ENCODE measurements at places on chromosomes 12 and 14.
A peak's percentile ranks its signal among the peaks of the same experiment; 100 is the strongest.

DNA sequence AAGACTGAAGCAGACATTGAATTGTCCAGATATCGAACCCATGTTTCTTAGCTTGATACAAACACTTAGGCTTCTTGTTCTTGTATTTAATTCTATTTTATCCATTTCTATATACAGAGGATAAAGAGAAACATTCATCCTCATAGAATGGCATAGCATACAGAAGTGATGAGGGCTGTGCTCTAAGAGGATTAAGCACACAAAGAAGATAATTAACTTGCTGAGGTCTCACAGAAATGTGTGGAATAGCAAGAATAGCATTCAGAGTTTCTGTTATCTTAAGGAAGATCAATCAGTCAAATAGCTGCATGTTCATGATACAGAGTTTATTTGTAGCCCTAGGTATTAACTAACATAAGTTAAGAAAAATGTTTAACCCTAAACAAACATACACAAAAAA lies 27.3 kb upstream of the STRAP start:
- DNase-seq = no peak

DNA sequence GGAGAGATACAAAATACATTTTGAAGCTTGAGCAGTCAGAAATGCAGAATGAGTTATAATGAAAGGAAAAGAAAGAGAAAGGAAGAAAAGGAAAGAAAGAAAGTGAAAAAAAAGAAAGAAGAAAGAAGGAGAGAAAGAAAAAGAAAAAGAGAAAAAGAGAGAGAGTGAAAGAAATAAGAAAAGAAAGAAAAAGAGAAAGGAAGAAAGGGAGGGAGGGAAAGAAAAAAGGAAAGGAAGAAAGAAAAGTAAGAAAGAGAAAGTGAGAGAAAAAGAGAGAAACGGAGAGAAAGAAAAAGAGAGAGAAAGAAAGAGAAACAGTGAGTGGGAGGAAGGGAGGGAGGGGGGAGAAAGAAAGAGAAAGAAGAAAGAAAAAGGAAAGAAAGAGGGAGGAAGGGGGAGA lies 549.9 kb downstream of the GALC start:
- DNase-seq = no peak

DNA sequence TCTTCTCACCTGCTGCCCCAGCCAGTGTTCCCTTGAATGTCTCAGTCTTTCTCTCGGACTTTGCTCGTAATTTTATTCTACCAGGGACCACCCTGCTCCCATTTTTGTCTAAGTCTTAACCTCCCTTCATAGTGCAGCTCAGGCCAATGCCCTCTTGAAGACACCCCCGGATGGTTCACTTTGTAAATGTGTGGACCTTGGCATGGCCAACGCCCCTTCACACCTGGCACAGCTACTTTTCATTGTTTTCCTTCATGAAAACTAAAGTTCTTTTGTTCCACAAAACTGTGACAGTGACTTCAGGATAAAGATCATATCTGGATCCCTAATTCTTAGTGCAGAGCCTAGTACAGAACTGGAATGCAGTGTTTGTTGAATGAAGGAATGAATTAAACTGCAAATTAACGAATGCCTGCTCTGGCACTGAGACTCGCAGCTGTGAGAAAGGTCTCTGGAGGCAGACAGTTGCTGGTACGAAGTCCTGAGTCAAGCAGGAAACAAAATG lies 3.5 kb upstream of the RNASE4 start:
- DNase-seq = no peak

DNA sequence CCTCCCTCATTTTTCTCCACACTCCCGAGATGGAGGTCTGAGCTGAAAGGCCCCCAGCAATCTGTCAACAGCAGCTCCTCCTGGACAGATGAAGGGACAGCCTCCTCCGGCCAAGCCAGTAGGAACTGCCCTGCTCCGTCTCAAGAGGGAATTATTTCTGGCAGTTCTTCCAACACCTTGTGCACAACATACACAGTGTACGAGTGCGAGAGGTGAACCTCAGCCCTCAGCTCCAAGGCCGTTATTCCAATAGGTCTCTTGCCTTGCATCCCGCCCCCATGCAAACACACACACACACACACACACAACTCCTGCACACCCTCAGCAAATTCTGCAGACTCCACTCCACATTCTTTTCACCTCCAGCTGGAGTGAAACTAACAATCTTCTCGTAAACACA lies 181.7 kb upstream of the FAR2 start:
- no peak for DNase-seq

- DNase-seq = no peak
Observed at GRCh38 chr12:9741726-9742125, 8.8 kb upstream of the CLECL1 start.

DNA sequence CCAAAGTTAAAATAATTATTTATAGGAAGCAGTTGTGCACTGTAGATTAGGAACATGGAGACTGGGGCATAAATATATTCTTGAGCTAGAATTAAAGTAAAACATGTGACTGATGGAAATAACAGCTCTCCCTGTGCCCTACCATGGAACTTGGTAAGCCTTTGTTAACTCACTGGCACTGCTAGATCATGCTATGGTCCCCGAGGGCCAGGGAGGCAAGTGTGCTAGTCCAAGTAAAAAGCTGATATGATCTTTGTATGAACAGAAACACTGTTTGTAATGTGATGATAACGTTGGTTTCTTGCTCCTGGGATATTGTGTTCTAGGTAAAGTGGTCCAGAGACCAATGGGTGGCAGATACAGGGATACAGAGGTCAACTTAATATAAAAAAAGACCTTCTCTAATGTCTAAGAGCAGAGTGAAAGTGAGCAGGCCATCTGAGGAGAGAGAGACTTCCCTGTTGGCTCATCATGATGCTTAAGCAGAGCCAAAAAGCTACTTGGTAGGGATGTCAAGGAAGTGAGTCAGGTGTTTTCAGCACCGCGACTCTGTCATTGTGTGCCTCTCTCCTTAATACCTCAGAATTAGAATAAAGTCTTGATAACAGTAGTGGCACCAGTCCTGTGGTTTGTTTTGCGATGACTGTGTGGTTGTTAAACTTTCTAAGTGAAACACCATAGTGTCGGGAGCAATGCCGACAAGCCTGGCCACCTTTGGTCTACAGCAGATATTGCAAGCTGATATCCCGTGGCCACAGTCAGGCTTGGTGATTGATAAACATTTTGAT lies 27.6 kb downstream of the BICD1 start:
- DNase-seq = peak; percentile 31

- no peak for DNase-seq
Observed at GRCh38 chr12:28162697-28163096, 27.6 kb upstream of the CCDC91 start.

DNA sequence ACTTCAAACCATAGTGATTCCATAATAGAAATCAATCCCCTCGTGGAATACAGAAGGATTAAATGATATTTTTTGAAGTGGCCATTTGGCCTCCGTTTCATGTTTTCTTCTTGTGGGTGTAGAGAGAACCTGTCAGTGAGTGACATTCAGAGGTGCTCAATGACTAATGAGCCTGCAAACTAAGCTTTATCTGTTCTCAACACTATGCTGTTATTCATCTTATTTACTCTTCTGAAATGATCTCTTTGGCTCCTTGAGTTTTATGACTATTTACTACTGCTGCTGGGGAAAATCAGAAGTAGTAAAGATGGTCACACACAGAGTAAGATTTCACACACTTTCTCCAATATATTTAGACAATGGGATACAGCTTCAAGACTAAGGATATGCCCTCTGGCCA lies 30.4 kb downstream of the ATP2B1 start:
- no peak for DNase-seq

DNA sequence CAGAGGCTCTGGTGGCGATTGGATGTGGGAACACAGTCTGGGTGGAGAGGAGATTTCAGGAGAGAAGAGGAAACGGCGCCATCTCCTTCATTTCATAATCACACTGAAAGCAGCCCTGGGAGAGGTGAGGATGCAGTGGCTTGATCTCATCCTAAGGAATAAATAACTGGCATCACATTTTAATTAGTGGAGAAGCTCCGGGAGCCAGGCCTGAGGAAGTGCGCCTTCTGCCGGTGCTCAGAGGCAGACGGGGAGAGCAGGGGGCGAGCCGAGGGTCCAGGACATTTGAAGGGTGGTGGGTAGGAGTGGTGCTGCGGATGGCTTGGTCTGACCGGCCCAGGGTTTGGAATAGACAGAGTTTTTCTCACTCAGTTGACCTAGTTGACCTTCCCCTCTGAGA lies 265.0 kb downstream of the CACNA1C start:
- no peak for DNase-seq

GRCh38 chr12:66312189-66312588 lies 9.9 kb downstream of the HELB start:
- DNase-seq = no peak

- DNase-seq = no peak
Observed at GRCh38 chr12:52207895-52208294, 16.1 kb upstream of the KRT80 start.

- peak; percentile 76 for DNase-seq
Observed at GRCh38 chr14:76947078-76947837, 81.2 kb downstream of the IRF2BPL start.

DNA sequence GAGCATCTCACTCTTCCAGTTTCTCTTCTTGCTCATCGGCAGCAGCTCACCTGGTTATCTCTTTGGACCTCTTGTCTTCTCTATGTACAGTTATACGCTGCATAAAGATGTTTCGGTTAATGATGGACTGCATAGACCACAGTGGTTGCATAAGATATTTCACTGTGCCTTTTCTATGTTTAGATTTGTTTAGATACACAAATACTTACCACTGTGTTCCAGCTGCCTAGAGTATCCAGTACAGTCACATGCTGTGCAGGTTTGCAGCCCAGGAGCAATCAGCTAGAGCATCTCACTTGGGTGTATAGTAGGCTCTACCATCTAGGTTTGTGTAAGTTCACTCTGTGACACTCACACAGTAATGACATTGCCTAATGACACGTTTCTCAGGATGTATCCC lies 57.6 kb downstream of the FBXL14 start:
- DNase-seq = no peak

DNA sequence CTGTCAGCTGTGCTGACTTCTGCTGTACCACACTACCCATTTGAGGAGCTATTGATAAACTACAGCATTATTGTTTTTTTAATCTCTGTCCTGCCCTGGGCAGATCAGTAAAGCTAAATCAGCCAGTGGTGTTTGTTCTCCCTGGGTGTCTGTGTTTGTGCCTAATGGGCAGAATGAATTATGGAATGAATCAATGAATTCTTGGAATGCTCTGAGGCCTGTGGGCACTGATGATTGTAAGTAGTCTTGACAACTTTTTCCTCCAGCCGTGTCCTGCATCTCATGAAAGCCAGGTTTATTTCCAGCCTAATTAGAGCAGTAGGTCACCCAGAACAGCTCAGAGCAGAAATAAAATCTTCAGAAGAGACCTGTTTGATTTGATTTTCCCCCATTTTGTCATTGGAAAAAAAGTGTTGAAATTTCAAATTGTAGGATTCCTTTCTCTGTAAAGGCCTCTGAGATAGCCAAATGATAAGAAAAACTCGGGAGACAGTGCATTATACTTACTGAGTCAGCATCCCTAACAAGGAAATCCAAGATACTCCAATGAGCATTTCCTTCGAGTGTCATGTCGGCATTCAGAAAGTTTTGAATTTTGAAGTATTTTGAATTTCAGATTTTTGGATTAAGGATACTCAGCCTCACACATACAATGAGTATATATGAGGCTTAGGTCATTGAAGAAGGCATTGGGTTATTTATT lies 19.4 kb upstream of the EVL start:
- no peak for DNase-seq

DNA sequence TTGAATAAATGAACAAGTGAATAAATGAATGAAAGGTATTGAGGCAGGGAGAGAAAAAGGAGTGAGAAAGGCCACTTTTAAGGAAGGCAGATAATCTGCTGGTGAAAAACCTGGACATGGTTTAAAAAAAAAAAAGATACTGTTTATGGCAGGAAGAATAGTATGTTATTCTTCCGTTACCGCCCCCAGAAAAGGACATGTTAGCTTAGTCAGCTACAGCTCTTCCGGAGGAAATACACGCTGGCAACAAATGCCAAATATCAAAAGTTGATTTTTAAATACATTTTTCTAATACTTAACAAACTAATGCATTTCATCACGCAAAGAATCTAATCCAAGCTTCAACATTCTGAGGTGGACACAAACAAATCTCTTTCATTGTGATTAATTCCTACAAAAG lies 43.2 kb downstream of the SLC5A8 start:
- DNase-seq = no peak

- no peak for DNase-seq
Observed at GRCh38 chr14:102097441-102098135, 10.7 kb upstream of the HSP90AA1 start.

- DNase-seq = no peak
Observed at GRCh38 chr12:132354211-132354981, 25.0 kb upstream of the GALNT9 start.

GRCh38 chr12:90593596-90594295 lies 361.2 kb downstream of the CCER1 start:
- DNase-seq = no peak

DNA sequence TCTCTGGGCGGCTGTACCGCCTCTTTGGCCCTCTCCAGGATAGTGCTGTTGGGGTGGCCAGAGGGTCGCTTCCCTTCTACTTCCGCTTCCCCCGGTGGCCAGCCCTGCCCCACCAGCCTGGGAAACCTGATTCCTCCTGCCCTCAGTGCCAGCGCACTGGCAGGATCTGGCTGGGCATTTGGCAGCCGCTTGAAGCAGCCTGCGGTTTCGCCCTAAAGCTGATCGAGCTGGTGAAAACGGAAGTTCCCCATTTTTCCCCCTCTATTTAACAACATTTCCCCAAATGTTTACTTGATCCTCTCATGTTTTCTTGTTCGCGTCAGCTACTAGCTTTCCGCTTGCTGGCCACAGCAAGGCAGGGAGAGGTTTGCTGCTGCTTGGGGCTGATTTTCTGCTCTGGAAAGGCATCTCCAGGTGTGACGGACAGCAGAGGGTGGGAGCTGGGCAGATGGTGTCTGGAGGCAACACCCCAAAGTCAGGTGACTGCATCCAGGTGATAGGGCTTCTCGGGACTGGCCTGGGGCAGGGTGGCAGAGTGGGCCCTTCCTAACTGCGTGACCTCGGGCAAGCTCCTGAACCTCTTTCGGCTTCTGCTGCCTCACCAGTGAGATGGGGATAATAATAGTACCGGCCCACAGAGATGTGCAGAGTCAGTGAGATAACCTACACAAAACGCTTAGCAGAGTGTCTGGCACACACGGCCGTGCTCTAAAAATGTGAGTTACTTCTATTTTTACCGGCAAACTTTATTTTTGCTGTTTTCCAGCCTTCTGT lies 53.1 kb downstream of the TSPAN9 start:
- DNase-seq = no peak

- no peak for DNase-seq
Observed at GRCh38 chr12:3713483-3713882, 39.4 kb downstream of the CRACR2A start.

DNA sequence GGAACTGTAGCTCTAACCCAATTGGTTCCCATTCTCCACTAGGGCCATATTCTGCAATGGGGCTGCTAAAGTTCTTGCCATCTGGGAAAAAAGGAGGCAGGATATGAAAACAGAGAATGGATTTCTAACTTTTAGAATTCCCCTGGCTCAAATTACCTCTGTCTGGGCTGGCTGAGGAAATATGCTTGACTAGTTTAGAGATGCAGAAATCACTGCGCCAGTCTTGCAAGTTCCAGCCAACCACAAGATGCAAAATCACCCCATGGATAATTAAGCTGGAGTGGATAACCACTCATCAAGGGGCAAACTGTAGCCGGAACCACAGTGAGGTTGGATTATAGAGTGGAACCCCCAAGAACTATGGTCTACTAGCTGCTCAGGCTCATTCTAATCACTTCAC lies 126.3 kb downstream of the RALGAPA1 start:
- DNase-seq = no peak

GRCh38 chr12:124790650-124791400 lies 72.8 kb downstream of the SCARB1 start:
- DNase-seq = no peak

GRCh38 chr12:9346866-9347327 lies 138.7 kb upstream of the PZP start:
- DNase-seq = no peak

- DNase-seq = no peak
Observed at GRCh38 chr12:102776041-102776440, 141.0 kb downstream of the PAH start.

All from stimulated activated CD4-positive, alpha-beta T cell treated with anti-CD3 and anti-CD28 coated beads, Interleukin-12 subunit alpha, Interleukin-12 subunit beta, amount 100 ng/mL, for 24 hours (primary cell).